ENCODE measurements at places on chromosomes 4 and X.

- no peak for DNase-seq
These were observed 2.5 kb downstream of the ARSJ start for GRCh38 chr4:113976741-113977525.

- no peak for DNase-seq
These were observed 63.1 kb upstream of the AFAP1 start for GRCh38 chr4:8002525-8003309.

- peak; percentile 6 for DNase-seq
These were observed 23.6 kb upstream of the GLOD5 start for GRCh38 chrX:48737940-48738339.

DNA sequence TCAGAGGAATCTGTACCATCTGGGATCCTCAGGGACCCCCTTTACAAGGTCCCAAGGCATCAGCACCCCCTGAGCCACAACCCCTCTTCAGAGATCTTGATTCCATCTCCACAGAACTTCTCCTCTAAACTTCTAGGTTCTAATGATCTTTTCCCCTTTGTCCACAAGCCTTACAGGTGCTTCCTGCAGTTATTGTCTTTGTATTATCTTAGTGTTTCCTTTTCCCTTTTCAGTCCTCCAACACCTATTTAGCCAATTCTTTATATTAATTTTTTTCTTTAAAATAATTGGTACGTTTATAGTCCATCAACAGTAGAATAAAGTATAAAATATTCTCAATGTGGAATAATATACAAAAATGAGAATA, 35.2 kb upstream of the FAM241A start:
- no peak for DNase-seq

DNA sequence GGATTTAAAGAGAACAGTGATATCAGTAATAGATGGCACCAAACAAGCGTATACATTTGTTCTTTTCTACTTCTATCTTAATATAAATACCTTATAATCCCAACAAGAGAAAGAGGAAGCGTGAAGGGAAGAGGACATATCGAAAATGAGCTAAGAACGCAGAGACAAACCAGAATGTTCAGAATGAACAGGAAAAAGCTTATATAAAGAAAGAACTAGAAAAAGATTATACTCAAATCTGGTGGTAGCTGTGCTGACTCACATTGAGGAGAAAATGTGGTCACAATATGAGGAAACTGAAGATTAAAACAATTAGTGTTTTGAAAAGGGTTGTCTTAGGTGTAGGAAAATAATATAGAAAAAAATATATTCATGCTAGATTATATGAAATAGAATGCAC, 2.0 kb upstream of the GPR34 start:
- peak; percentile 15 for DNase-seq

GRCh38 chr4:41318839-41319530, 62.3 kb downstream of the UCHL1 start:
- peak; percentile 7 for DNase-seq

GRCh38 chr4:11342401-11342800, 86.3 kb downstream of the HS3ST1 start:
- DNase-seq: no peak

DNA sequence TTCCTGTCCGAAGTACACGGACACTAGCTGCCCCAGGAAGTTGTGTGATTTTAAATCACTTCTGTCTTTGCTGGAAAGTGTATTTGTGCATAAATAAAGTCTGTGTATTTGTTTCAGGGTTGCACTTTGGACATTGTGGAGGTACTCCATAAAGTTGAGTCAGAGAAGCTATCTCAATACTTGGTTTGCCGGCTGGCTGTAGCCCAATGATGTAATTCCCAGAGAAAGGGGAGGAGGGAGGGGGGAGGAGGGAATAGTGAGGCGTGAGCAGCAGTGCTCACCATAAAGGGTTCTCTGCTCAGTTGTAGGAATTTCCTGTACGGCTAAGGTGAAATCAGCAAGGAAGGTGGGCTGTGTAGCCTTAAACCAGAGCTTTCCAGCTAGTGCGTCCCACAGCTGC, 7.5 kb downstream of the APEX2 start:
- DNase-seq: no peak

GRCh38 chrX:105725228-105725627, 97.1 kb upstream of the NRK start:
- DNase-seq: no peak

DNA sequence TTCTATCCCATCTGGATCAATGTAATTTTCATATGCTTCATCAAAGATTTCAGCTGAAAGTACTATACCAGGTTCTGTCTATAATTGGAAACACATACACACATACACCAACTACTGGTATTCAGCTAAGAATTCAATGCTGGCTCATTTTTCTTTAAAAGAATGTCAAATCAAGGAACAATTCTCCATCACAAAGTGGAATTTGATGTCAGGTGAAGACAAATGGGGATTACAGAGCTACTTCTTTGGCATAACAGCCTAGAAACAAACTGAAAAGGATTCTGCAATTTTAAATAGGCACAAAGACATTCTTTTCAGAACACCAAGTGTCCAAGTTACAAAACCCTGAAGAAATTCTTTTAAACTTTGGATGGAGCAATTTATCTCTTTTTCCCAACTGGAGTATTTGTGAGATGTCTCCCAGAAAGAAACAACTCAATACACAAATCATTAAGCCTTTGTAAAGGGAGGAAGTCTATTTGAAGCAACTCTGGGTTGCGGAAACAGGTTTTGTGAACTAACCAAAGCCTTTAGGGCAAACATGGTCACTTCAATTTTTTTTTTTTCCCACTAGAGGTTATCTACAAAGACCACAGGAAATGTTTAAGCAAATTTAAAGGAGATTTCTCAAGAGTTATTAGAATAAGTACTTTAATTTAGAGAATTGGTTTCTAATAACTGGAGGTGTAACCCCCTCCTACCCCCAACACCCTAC, 1.9 kb upstream of the FAM9C start:
- DNase-seq: no peak

- no peak for DNase-seq
These were observed 94.3 kb upstream of the GPM6A start for GRCh38 chr4:175906384-175906783.

DNA sequence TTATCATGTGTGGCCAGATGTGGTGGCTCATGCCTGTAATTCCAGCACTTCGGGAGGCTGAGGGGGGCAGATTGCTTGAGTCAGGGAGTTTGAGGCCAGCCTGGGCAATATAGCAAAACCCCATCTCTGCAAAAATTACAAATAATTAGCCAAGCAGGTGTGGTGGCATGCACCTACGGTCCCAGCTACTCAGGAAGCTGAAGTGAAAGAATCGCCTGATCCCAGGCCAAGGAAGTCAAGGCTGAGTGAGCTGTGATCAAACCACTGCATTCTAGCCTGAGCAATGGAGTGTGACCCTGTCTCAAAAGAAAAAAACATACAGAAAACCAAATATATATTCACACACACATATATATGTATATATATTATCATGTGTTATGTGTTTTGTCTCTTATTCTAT, 15.0 kb downstream of the APELA start:
- no peak for DNase-seq

DNA sequence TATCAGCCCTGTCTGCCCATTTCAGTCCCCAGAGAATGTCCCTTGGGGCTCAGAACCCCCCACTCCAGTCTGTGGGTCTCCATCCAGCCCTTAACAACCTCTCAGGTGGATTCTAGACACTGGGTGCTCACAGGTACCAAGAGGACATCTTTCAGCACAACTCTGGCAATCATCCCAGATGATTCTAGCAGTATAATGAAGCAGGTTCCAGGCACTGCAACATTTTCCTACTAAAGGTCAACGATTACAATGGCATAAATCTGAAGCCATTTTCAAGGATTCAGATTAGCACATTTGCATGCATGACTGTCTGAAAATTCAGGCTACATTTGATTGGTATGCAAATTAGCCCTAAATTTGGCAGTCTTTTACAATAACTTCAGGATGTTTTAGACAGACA, 10.0 kb downstream of the SLC2A9 start:
- DNase-seq: no peak

GRCh38 chrX:103730147-103730795, 19.6 kb downstream of the TMEM31 start:
- peak; percentile 7 for DNase-seq

DNA sequence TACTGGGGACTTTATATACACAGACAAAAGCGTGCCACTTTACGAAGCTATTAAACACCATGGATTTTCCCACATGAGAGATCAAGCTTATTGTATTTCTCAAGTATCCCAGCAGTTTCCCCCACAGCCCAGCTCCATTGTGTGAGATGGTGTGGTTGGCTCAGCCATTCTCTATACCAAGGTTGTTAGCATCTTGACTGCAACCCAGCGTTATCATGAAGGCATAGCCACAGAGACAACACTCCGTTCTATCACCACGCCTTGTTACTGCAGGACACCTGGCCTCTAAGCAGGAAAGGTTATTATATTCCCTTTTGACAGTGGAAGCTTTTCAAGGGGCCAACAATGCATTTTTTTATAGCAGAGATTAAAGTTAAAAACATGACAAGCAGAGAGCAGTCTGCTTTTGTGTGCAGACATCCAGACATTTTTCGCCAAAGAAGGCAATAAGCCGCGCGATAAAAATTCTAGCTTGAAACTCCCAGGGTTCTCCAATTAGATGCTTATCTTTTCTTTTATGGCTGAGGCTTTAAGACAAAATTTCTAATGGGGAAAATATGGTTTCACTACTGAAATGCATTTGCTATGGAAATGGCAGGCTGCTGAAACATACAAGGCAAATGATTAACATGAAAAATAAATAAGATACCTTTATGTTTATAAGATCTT, 206.1 kb downstream of the MID1 start:
- no peak for DNase-seq

DNA sequence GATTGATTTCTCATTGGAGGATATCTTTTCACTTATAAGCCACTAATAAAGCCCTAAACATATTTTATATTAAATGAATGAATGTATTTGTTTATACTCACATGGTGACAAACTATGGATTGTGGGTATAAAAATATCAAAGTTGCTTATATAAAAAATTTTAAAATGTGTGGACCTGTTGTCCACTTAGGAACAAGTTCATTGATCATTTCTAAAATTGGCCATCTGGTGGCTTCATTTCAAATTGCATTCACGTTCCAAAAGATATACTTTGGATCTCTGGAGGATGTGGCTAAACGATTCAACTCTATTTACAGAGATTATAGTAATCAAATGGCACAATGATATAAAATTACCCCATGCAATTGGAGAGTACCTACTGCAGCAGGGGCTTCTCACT, 32.5 kb downstream of the FSTL5 start:
- DNase-seq: peak; percentile 1

- DNase-seq: no peak
These were observed 37.4 kb downstream of the DAPP1 start for GRCh38 chr4:99853999-99854398.

DNA sequence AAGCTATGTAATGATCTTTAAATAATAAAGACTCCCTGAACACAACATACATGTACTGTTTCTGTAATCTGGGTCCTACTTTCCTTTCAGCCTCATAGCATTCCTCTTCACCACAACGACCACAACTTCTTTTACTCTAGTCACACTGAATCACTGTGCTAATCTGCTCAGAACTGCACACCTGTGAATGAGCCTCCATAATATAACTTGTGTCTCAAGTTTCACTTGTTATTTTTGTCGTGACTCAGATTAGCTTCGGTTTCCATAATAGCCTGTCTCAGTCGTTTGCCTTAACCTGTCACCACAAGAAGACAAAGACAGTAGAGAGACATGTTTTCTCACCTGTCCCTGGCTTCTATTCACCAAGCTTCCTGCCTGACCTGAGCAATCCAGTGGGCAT, 61.8 kb downstream of the MAGED1 start:
- no peak for DNase-seq

GRCh38 chr4:35836596-35836995, 407.7 kb downstream of the ARAP2 start:
- DNase-seq: no peak

DNA sequence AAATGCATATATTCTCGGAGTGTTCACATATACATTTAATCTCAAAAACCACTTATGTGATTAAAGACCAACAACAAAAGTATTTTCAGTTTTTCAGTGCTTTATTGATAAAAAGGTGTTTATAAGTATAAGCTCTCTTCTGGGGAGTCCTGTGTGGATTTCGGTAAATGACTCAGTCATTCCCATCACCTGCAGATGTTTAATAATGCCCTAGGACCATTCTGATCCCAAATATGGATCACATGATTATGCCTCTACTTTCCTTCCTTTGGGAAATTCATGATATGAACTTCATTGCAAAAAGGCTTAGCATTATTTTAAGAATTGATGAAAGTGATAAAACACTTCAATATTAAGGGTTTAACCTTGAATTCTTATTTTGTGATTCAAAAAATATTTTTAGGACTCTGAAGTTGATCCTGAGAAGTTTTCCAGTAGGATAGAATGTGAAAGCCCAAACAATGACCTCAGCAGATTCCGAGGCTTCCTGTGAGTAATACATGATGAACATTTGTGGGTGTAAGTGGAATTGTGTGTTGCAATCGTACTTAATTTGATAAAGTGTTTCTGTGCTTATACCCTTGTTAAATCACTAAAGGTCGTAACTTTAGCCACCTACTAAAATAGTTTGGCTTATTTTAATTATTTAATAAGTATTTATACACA, 40.2 kb downstream of the ATP10D start:
- DNase-seq: no peak

GRCh38 chr4:143514901-143515300, 1.4 kb downstream of the SMARCA5 start:
- no peak for DNase-seq

- DNase-seq: peak; percentile 75
These were observed 5.6 kb upstream of the TEC start for GRCh38 chr4:48275247-48275646.

DNA sequence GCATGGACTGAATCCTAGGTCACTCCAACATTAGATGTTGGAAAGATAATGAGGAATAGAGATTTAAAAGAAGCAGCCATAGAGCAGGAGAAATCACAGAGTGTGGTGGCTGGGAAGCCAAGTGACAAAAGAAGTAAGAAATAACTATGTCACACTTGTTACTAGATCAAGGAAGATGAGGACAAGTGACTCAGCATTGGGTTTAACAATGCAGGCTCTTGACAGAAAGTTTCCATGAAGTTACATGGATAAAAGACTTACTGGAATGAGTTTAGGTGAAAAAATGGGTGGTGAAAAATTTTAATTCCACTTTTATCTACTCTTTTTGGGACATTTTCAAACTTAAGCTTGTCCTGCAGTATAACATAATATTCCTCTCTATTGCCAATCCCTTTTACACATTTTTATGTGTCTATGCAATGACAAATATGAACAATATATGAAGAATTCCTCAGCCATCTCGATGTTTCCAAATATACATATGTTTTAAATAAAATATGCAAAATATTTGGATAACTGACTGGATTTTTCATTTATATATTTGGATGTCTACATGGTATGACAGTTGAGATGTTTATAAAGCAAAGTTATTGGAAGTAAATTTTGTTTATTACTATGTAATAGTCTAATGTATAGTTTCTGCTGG, 462.6 kb downstream of the IL15 start:
- DNase-seq: no peak

DNA sequence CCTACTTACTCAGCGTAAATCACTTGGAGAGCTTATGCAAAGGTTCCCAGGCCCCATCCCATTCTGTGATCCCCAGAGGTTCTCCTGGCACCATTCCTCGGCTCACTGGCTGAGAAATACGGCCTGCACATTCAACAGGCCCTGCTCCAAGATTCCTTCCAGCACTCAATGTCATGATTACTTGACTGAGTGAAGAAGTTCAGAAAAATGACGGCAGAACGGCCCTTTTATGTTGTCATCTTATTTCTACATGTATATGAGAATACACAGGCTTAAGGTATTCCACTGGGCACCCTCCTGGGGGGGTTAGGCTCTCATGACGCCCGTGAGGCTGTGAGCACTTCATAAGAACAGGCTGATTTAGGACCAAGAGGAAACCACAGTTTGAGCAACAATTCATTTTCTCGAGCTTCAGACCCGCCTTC, 190.6 kb downstream of the NSUN7 start:
- DNase-seq: no peak

GRCh38 chrX:17567187-17567586, 170.1 kb upstream of the SCML1 start:
- no peak for DNase-seq
